DMS 273 treated with DMSO at 0.1 percent for 48 hours (cell line): ENCODE measurements at places on chromosomes 2 and 18.

GRCh38 chr2:109136542-109136941, 7.5 kb downstream of the SH3RF3 start:
- DNase-seq, result no peak

DNA sequence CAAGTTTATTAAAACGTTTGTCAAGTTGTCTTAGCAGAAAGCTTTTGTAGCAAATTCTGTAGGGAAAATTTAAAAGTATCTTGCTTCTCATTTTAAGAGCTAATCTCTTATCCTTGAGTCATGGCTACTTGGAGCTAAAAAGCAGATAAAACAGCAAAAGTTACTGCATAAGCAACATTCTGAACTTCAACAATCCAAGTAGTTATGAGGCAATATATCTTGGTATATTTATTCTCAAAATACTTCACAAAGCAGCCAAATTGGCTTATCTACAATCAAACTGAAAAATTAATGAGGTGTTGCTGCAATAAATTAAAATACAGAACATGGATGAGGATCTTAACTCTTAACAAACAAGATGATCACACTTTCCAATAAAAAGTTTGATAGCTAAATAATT, 306.5 kb downstream of the PIEZO2 start:
- DNase-seq, result no peak

GRCh38 chr2:223731503-223731902, 105.9 kb downstream of the AP1S3 start:
- no peak for DNase-seq

- DNase-seq, result no peak
These were observed 37.9 kb upstream of the PPP1CB start for GRCh38 chr2:28713577-28714298.

- no peak for DNase-seq
These were observed 196.4 kb upstream of the ACVR2A start for GRCh38 chr2:147648471-147648870.

GRCh38 chr18:51074605-51075004, 44.6 kb downstream of the SMAD4 start:
- no peak for DNase-seq

- DNase-seq, result no peak
These were observed 18.9 kb downstream of the AOX1 start for GRCh38 chr2:200604571-200605255.

DNA sequence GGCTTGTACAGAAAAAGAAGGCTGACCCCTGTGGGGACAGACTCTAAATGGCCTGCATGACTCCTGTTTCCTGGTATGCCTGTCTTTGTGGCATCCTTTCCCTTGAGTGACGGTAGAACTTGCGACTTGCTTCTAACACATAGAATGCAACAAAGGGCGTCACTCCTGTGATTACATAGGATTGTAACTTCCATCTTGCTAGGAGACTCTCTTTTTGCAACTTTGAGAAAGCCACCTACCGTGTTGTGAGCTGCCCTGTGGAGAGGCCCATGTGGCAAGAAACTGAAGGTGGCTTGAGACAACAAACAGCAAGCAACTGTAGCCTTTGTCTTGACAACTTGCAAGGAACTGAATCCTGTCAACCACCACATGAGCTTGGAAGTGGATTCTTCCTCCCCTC, 46.5 kb downstream of the THNSL2 start:
- no peak for DNase-seq

DNA sequence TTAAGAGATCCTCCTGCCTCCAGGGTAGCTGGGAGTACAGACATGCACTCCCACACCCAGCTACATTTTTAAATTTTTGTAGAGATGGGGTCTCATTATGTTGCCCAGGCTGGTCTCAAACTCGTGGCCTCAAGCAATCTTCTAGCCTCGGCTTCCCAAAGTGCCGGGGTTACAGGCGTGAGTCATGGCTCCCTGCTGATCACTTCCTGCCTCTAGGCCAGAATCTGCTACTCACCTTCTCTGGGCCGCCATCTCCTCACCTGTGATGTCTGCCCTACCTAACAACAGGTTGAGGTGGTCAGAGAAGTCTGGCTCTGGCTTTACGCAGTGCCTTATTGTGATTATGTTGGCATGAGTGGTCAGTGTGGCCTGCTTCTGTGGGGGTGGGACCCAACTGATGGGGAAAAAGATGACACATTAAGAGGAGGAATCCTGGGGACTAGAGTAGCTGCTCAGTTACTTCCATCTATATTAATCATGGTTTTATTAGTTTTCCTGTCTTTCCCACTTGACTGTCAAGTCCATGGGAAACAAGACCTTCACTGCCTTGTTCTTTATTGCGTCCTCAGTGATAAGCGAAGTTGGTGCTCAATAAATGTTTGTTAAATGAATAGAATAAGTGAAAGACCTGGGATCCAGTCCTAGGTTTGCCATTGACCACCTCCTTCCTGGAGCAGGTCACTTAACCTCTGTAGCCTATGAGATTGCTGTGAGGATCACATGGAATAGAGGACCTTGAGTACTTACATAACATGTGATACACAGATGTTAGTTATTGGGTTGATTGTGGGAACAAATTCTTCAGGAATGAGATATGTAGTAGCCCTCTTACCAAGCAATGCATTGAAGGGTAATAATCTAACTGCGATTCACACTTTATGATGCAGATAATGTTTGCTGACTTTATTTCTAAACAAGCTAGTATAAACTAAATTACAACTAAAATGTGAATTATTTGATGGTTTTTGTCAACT, 15.7 kb downstream of the KCTD1 start:
- DNase-seq, result no peak

DNA sequence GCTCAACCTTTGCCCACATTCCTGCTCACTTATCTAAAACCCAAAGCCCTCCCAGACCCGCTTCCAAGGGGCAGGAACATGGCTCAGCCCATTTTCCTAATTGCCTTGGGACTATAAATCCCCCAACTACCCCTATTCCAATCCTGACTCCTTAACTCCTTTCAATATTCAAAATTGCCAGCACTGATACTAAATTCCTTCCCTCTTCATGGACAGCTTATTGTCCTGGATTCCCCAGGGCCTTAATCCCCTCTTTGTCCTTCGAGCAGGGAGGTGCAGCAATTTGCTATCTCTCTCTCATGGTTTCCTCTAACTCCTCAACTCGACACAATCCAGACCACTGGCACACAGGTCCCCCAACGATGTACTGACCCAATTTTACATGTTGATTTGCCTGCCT, 99.1 kb downstream of the SLC25A12 start:
- DNase-seq, result no peak

GRCh38 chr2:237726401-237726830, 72.2 kb upstream of the RBM44 start:
- DNase-seq, result peak; percentile 84

DNA sequence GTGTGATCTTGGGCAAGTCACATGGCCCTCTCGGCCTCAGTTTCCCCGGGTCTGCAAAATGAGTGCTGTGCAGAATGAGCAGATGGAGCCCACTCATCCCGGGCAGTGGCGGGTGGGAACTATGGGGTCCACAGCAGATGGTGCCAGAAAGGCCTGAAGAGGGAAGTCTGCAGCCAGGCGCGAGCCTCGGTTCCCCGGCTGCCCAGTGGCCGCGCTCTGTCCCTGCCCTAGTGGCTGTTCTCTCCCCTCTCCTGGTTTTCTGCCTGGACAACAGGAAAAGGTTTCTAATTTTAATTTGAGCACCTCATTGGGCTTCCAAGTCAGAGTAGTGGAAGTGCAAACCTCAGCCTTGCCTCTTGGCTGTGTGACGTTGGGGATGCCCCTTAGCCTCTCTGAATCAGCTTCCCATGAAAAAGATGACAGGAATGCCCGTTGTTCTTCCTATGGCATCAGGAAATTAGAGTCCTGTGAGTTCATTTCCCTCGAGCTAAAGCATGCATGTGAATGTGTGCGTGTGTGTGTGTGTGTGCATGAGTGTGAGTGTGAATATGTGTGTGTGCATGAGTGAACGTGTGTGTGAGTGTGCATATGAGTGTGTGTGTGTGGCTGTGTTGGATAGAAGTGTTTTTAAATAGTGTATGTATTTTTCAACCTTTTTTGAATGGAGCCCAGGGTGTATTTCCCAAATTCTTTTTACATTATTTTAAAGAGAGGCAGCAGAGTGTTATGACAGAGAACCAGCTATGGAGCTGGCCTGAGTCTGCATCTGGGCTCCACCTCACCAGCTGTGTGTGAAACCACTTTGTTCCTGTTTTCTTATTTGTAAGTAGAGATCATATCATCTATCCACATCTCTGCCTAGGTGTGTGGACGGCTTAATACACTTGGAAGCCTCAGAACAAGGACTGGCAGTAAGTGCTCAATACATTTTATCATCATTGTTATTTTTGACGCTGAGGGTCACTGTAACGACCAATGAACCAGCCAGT, 41.3 kb downstream of the RRM2 start:
- DNase-seq, result no peak

DNA sequence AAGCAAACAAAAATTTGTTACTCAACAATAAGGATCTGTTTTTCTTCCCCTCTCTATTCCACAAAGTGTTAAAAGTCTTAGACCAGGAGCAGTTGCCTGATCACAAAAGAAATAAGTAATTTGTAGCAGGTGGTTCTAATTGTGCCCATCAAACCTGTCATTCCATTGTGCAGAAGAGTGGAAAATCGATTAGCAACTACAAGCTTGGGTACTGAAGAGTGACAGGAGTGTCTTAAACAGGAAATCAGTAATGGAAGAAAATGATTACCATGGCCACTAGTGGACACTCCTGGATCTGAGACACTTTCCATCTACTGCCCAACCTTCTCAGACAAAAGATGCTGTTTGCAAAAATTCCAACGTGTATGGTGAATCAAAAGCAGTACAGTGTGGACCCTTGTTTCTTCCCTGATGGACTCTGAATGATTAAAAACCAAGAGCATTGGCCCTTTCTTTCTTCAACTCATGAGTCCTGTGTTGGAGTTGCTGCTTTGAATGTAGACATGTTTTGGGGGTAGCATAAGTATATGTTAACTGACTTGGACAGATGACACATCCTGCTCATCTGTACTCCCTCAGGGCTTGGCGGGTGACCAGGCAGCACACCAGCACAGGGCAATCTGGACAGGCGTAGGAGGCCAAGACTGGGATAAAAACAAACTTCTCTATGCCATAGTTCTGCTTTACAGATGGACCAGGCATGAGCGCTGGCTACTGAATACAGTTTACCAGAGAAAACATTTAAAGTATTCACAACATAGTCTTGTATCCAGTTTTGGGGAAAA, 51.9 kb downstream of the PLA2R1 start:
- DNase-seq, result peak; percentile 4

DNA sequence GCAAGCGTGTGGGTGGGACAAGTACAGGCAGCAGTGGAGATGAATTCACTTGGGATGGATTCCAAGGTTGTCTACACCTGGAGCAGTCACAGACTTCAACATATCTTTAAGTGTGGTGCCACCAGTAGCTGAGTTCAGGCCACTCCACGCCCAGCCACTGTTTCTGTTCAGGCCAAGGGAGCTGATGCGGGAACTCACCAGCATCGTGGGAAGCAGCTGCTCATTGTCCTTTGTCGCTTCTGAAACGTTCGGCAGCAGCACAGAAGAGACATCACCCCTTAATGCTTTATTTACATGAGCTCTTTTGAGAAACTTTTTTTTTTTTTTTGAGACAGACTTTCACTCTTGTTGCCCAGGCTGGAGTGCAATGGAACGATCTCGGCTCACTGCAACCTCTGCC, 19.9 kb upstream of the INHBB start:
- DNase-seq, result no peak

- DNase-seq, result no peak
These were observed 198.7 kb downstream of the TGIF1 start for GRCh38 chr18:3648641-3649040.

- DNase-seq, result peak; percentile 21
These were observed 54.9 kb downstream of the EXOC6B start for GRCh38 chr2:72770879-72771461.

GRCh38 chr2:127196998-127197397, 23.1 kb downstream of the CYP27C1 start:
- no peak for DNase-seq

GRCh38 chr2:200795028-200795440, 16.7 kb upstream of the BZW1 start:
- no peak for DNase-seq

DNA sequence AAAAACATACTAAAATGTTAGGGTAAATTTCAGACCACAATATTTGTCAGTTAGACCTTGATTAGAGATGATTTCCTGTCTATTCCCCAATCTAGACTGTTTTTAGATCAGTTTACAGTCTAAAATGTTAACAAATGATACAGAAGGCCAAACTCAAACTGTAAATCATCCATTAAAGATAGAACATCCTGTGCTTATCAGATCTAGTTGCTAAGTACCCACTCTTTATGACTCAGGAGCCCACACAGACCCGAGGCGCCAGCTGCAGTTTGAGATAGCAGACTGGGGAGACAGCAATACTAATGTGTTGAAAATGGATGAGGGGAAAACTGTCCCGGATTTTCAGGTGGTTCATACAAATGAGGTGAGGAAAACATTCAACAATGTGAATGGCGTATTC, 113.3 kb downstream of the SCG2 start:
- DNase-seq, result peak; percentile 24

DNA sequence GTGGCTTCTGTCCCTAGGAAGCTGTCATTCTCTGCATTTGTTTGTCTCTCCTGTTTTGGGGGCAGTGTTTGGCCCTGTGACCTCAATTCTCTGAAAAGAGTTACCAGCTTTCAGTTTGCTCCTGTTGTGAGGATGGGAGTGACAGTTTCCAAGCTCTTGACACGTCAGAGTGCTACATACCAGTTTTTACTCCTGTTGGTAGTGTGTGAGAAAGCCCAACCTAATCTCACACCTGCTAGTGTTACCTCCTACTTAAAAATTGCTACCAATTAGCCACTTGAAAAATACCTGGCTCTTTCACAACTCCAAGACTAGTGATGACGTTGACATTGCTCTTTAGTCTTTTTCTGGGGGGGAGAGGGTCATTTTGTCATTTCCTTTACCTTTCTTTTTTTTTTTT, 14.1 kb downstream of the SKA1 start:
- no peak for DNase-seq

DNA sequence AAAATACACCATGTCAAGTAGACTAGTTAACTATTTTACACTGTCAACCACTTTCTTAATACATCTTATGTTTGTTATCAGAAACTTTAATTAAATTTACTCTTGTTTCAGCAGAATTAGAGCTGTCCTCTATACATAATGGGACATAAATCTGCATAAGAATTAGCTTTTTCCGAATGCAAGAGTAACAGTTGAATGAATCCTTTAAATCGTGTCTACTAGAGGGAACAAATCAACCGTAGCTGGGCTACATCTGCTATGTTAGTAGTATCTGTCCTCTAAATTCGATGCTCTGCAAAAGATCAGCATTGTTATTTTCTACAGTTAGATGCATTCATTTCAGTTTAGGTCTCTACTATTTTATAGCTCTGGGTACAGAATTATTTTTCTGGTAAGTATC, 1090.6 kb downstream of the DPP10 start:
- DNase-seq, result no peak

DNA sequence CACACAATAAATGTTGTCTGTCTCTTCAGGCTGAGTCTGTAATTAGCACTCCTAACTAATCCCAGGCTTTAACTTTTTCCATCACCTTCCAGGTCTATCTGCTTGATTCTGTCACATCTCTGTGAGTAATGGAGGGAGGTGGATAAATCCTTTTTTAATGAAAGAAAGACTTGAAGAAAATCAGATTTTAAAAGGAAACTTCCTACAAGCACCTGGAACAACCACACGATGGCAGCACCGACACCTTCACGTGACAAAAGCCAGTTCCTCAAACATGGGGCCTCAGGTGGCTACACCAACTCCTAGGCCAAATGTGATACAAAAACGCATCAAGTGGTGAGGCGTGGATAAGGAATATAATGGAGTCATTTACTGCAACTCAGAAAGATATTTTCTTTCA, 41.8 kb downstream of the TGFBRAP1 start:
- no peak for DNase-seq

GRCh38 chr18:3415110-3415509, 34.9 kb upstream of the TGIF1 start:
- DNase-seq, result no peak

GRCh38 chr2:196263181-196263747, 91.9 kb upstream of the STK17B start:
- no peak for DNase-seq
